ENCODE measurements at places on chromosomes 2 and 18.

DNA sequence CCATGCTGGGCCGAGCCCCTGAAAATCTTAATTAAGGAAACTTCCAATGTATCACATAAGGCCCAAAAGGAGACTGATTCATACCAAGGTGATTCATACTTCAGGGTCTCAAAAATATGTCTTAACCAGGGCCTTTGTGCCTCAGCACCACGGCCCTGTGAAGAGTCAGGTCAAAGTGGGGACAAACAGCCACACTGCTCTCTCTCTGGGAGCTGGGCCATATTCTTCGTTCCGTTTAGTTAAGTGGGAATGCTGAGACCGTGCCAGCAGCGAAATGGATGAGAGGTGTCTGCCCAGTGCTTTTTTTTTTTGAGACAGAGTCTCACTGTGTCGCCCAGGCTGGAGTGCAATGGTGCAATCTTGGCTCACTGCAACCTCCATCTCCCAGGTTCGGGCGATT lies 9.3 kb upstream of the PTMA start:
- no peak for DNase-seq

DNA sequence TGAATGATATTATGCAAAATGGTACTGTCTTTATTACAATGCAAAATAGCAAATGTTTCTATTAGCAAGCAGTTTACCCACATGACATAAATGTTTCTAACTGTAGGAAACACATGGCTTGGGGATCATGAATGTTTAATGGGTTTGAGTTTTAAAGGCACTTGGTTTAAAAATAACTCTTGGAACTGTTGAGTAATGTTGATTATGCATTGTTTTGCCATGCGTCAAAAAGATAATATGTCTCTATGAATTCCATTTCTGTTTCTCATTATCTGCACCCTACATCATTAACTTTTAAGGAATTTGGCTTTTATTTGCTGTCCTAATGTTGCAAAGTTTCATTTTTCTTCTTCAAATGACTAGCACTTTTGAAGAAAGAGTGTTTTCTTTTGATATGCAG lies 1355.5 kb downstream of the SUCLG1 start:
- DNase-seq, result peak; percentile 90

DNA sequence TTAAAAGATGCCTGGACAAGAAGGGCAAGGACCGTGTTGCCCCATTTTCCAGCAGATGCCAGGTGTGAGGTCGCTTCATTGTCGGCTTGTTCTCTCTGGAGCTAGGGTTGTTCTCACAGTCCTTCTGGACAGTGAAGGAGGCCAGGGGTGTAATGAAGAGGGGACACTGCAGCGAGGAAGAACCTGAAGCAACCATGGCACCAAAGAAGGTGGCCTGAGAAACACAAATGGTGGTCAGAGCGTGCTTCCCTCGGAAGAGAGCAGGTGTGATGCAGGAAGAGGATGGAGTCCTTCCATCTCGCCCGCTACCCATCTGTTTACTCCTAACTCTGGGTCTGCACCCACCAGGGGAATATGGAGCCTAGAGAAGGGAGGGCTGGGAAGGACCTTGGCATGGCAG lies 50.3 kb upstream of the TWIST2 start:
- no peak for DNase-seq

GRCh38 chr2:129891341-129892320 lies 87.8 kb upstream of the RAB6C start:
- DNase-seq, result no peak

GRCh38 chr18:24995056-24995455 lies 356.9 kb downstream of the ZNF521 start:
- DNase-seq, result no peak

All from skin of body (tissue), 3 donors.